A549 treated with CORT108297 at 1 μM for 4 hours (cell line): ENCODE measurements at places on chromosomes 2 and 18. TPM values are rescaled to one million over a fixed set of nuclear protein-coding genes. Genes with fewer than 3 reads are reported as not detected.

The GKN1 gene
- total RNA-seq = 0.60 to 1.1 TPM (median 0.68 TPM) in 5 replicates

The ATOH8 gene
- 5.3 to 10.6 TPM (median 8.1 TPM) in 5 replicates for total RNA-seq

The GPR75 gene
- total RNA-seq = 1.3 to 1.8 TPM (median 1.5 TPM) in 5 replicates

The NYAP2 gene
- total RNA-seq = not detected in 5 replicates

The MAP4K4 gene
- 63.8 to 93.5 TPM (median 82.2 TPM) in 5 replicates for total RNA-seq

The ITPRID2 gene
- 48.2 to 65.3 TPM (median 57.9 TPM) in 5 replicates for total RNA-seq

The NLRC4 gene
- total RNA-seq = not detected in 5 replicates

The SMARCAL1 gene
- total RNA-seq = 15.1 to 19.7 TPM (median 16.6 TPM) in 5 replicates

The AMER3 gene
- total RNA-seq = not detected in 5 replicates

The HOXD13 gene
- total RNA-seq = 0.16 to 0.27 TPM (median 0.23 TPM) in 5 replicates

The LRRC30 gene
- not detected in 5 replicates for total RNA-seq

The POTEI gene
- total RNA-seq = 0.01 TPM in 2 of 5 replicates, not detected in the others

The GLI2 gene
- total RNA-seq = 17.1 to 28.0 TPM (median 24.1 TPM) in 5 replicates

The MAPRE3 gene
- total RNA-seq = 12.2 to 14.0 TPM (median 12.7 TPM) in 5 replicates

The ANKRD23 gene
- total RNA-seq = 0.72 to 2.6 TPM (median 2.2 TPM) in 5 replicates

The LRPPRC gene
- total RNA-seq = 87.6 to 107 TPM (median 101 TPM) in 5 replicates

The TMEM178A gene
- 0.13 to 0.17 TPM (median 0.16 TPM) in 5 replicates for total RNA-seq

The SAG gene
- not detected in 5 replicates for total RNA-seq

The INHBB gene
- 11.9 to 20.8 TPM (median 16.5 TPM) in 5 replicates for total RNA-seq

The NOL4 gene
- not detected in 5 replicates for total RNA-seq

The GAL3ST2 gene
- 0.13 to 0.35 TPM (median 0.32 TPM) in 5 replicates for total RNA-seq

The KLF11 gene
- total RNA-seq = 2.6 to 5.2 TPM (median 4.3 TPM) in 5 replicates

The NT5DC4 gene
- total RNA-seq = 0.06 TPM in 1 of 5 replicates, not detected in the others
